ENCODE measurements at places on chromosomes 4 and X. TPM values are rescaled to one million over a fixed set of nuclear protein-coding genes. Genes with fewer than 3 reads are reported as not detected.

Gene SLBP
- total RNA-seq: 73.0 TPM

Gene CT45A1
- total RNA-seq: not detected

Gene FGF16
- total RNA-seq: not detected

Gene CT45A5
- 0.19 TPM for total RNA-seq

Gene CITED1
- 1.3 TPM for total RNA-seq

Gene NEUROG2
- total RNA-seq: not detected

Gene DNAJB14
- 16.0 TPM for total RNA-seq

Gene FGA
- 8.3 TPM for total RNA-seq

Gene TAF9B
- total RNA-seq: 17.0 TPM

Gene CXCL10
- 0.17 TPM for total RNA-seq

Gene GUCY1B1
- 0.26 TPM for total RNA-seq

Gene FAM53A
- total RNA-seq: 0.67 TPM

Gene ATOH1
- not detected for total RNA-seq
